Endodermal cell (in vitro differentiated cells): ENCODE measurements at places on chromosomes 11 and 22.

GRCh38 chr11:27468209-27468994 is 4.2 kb downstream of the LGR4 start:
- no peak for DNase-seq

DNA sequence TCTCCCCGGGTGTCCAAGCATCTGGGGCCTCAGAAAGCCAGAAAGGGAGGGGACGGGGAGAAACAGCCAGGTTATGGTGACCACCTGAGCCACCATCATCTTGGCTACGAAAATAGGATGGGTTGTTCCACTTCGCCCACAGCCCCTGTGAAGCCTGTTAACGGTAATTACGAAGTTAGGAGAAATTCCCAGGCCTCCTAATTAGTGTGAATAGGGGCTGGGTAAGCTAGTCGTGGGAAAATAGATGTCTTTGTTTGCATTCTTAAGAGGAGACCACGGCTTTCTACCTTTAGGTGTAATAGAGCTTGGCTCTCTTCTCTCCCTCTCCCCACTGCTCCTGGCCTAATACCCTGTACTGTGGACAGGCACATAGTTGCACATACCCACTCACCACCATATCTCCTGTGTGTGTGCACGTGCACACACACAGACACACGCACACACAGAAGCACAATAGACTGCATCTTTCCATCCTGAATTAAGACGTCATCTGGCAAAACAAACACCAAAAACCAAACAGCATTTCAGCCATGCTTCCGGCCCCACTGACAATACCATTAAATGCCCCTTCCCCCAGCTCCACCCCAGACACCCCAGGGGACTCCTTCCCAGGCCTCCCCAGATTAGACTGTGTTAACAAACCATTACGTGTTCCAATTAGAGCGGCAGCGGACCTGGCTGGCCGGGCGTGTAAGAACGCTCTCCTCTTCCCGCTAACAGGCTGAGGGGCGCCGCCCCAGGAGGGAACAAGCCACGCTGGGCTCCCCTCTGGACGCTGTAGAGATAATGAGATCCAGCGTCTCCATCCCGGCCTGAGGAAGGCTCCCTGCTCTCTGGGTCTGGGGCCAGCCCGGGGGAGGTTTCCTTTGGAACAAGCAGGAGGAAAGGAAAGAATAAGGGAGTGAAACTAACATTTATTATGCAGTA is 72.8 kb downstream of the TP53I11 start:
- DNase-seq = peak; percentile 80

- peak; percentile 27 for DNase-seq
Observed at GRCh38 chr11:2794046-2794967, 91.3 kb downstream of the CDKN1C start.

GRCh38 chr11:125193841-125194240 is 29.3 kb downstream of the PKNOX2 start:
- no peak for DNase-seq

- no peak for DNase-seq
Observed at GRCh38 chr22:36838119-36839030, 21.5 kb upstream of the PVALB start.

- DNase-seq = peak; percentile 66
Observed at GRCh38 chr11:132058211-132058772, 687.9 kb downstream of the NTM start.

DNA sequence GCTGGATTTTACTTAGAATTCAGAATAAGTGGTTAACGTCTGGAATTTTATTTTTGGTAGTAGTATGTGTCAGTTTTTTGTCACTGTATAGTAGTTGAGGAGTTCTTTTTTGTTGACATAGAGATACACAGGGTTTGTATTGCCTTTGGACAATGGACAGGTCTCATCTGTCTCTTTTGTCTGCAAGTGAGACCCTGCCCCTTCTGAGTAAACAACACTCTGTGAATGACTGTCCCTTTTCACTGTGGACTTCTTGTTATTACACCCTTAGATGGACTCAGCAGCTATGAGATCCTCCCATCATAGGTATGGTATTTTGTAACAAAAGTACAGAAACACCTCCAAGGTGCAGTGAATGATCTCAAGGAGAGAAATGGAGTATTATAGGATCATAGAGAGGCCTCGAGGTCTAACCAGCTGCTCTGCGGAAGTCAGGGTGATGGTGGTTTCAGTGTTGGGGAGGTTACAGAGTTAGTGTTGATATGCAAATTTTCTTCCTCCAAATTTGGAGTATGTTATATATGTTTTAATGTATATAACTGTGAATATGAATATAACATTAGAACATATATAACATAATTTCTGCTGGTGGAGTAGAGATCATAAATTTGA is 7.8 kb downstream of the PPP6R3 start:
- DNase-seq = no peak

GRCh38 chr11:45252134-45252856 is 33.8 kb downstream of the SYT13 start:
- peak; percentile 96 for DNase-seq

GRCh38 chr11:119505861-119506260 is 82.9 kb upstream of the THY1 start:
- no peak for DNase-seq
